HepG2 (cell line): ENCODE measurements at places on chromosomes 3 and 15.

- DNase-seq, result no peak
These were observed 664 bp upstream of the PIK3CA start for GRCh38 chr3:179147514-179147872.

GRCh38 chr3:126309861-126310655, 47.1 kb downstream of the KLF15 start:
- DNase-seq, result no peak

DNA sequence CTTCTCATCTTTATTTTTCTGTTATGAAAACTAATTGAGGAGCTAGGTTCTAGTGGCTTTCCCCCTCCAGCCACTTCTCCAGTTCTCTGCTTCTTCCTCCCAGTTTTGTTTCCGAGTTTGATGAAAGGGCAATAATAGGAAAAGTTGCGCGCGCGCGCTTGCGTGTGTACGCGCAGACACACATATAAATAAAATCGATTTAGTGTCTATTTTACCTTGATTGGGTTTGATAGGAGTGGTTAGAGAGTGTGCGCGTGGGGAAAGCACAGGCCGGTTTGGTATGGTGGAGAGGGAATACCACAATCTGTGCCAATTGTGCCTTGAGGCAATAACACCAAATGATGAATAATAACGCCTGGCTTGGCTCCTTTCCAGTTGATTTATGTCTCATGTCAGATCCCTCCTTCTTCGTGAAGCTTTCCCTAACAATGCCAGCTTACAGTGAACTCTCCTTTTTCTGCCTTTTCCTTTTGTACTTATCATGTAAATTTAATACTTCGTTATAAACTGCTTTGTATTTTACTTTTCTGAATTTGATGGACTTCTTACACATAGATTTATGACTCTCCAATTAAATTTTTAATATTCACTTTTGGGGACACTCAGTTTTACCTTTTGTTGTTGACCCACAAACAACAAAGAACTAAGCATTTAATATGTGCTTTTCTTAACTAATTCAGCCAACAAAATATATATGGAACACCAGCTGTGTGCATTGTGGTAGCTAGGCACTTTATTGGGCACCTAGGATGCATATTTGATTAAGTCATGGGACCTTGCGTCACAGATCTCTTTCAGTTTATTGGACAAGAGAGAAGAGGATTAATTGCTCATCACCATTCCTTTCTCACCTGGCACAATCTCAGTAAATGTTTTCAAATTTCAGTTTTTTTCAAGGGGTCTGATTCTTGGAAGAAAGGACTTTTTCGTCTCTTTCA, 1.7 kb downstream of the TIPARP start:
- peak; percentile 24 for DNase-seq

GRCh38 chr15:66877477-66878271, 175.6 kb downstream of the SMAD6 start:
- no peak for DNase-seq

DNA sequence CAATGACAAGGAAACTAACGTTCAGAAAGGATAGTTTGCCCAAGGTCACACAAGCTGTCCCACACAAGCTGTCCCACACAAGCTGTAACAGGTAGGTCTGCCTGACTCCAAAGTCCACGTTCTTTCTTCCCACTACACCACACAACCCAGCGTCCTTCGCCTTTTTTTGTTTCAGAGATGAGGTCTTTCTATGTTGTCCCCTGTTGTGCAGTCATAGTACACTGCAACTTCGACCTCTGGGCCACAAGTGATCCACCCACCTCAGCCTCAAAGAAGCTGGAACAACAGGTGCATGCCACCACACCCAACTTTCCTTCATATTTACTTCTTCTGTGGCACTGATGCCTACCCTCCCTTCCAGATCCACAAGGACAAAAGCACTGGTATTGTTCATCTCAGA, 21.4 kb downstream of the MB21D2 start:
- peak; percentile 63 for DNase-seq

DNA sequence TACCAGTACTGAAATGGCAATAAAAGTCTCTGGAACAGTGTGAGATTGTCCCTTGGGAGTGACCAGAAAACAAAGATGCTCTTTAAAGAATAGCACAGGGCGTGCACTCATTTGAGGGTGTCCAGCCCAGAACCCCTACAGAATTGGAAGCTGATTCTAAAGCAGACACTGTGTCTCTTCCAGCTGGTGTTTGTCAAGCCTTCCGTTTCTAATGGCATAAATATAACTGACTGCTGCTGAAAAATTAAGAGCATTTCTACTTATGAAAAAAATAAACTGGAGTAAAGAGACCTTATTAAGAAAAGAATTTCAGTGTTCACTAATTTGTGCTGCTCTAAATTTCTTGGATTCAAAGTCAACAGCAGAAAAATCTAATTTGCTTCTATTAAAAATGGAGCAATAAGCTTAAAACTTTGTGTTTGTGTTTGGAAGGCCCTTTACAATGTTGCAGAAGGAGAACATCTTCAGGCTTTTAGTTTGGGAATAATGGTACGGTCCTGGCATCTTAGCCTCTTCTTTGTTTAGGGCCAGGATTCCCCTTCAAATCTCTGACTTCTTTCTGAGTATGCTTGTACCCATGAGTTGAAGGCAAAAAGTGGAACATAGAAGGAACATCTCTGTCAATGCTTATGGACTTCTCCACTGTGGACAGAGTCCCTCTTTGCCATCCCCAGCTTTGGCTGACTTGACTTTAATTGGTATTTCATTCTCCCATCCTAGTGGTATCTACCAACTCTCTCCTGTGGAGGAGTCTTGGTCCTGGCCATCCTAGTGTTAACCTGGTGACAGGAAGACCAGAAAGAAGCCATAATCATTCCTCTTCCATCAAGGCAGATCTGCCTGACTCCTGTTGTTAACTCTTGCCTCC, 65.9 kb downstream of the THSD4 start:
- no peak for DNase-seq

- DNase-seq, result peak; percentile 95
These were observed 39.3 kb upstream of the PPP4R2 start for GRCh38 chr3:72957297-72957696.

- DNase-seq, result no peak
These were observed 192.4 kb upstream of the DPH6 start for GRCh38 chr15:35738370-35738769.

DNA sequence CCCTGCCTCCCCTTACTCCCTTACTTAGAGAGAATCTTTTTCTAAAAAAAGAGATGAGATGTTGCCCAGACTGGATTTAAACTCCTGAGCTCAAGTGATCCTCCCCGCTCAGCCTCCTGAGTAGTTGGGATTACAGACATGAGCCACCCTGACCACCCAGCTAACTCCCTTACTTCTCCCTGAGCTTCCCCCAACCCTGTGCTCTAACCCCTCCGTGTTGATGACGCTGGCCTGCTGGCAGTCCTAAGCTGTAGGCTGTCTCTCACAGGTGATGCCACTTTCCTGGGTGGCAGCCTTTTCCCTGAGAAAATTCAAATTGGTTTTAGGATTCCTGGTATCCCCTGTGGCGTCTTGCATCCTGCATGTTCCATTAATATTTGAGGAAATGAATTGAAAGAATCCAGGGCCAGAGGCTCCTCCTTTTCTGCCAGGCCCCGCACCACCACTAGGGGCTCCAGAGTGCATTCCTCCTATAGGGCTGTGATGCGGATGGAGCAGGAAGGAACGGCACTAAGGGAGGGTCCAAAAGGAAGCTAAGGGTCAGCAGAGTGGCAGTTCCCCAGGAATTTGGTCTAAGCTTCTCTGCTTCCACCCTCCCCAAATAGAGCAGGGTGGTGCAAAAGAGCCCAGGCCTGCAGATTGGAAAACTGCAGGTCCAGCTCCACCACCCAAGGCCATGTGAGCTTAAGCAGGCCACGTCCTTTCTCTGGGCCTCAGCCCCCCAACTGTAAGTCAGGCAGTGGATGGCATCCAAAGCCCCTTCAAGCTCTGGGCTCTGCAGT, 101.1 kb downstream of the DAPK2 start:
- DNase-seq, result peak; percentile 48

- peak; percentile 74 for DNase-seq
These were observed 1.1 kb upstream of the EIF2B5 start for GRCh38 chr3:184133840-184134745.
